ENCODE measurements at places on chromosomes 7 and 10.

DNA sequence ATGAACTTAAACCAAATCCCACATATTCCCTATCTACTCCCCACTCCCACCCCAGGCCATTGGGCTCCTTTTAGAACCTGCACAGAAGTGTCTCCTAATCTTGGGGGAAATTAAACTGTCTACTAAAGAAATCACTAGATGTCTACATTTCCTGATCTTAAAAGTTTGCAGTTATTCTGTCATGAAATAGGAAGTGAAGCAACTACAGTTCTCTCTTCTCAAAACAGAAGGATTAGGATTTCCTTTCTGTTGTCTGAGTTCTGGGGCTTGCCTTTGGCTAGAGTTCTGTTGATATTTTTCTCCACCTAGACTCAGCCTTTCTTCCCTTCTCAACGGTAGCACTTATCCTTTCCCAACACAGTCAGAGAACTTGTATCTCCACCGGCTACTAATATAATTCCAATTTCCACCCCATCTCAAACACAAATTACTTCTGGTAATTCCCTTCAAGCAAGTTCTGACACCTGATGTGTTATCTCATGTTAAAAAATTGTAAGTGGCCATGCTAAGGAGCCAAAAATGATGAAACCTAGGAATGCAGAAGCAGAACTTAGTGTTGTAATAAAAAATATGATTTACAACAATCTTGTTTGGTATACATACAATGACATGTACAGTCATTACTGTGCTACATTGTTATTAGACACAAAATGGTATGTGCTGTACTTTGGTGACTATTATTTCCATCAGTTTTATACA, 12.1 kb downstream of the OR9A4 start:
- no peak for DNase-seq

DNA sequence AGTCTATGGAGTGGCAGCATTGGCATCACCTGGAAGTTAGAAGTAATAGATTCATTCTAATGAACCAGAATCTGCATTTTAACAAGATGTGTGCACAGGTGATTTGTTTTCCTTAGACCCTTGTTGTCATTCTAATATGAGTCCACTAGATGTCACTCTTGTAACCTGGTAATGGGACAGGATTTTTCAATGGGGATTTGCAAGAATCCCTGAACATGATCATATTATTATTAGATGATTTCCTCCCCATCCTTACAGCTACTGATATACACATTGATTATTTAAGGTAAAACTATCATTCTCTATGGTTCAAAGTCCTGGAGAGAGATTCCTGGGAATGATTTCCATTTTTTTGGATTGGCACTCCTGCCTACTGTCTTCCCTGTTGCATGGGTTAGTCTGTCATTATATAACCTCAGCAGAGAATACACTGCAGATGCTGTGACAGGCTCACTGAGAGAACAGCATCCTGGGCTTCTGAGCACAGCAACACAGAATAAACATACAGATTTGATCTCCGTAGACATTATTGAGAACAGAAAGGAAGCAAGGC, 194.9 kb downstream of the SUGCT start:
- peak; percentile 53 for DNase-seq

DNA sequence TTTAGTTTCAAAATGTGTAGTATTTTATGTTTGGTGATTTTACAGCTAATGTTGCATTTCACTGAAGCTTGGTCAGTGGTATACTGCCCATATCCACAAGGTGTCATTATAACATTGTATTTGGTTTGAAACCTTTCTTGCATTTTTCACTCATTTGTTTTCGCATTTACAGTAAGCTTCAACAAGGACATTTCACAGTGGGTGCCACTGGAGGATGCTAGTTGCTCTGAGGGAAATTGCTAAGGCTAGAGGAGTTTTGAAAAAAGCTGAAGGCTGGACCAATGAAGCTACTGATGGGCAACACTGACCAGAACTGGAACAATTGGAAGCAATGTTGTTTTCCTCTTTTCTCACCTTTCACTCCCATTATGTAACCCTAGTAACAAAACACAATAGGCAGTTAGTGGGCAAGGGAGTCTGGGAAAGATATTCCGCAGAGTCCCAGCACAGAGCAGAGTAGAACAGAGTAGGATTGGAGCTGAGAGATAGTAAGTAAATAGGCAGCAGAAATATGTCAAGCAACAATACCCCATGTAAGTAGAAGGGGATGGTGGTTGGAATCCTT, 23.6 kb upstream of the SRI start:
- peak; percentile 62 for DNase-seq

DNA sequence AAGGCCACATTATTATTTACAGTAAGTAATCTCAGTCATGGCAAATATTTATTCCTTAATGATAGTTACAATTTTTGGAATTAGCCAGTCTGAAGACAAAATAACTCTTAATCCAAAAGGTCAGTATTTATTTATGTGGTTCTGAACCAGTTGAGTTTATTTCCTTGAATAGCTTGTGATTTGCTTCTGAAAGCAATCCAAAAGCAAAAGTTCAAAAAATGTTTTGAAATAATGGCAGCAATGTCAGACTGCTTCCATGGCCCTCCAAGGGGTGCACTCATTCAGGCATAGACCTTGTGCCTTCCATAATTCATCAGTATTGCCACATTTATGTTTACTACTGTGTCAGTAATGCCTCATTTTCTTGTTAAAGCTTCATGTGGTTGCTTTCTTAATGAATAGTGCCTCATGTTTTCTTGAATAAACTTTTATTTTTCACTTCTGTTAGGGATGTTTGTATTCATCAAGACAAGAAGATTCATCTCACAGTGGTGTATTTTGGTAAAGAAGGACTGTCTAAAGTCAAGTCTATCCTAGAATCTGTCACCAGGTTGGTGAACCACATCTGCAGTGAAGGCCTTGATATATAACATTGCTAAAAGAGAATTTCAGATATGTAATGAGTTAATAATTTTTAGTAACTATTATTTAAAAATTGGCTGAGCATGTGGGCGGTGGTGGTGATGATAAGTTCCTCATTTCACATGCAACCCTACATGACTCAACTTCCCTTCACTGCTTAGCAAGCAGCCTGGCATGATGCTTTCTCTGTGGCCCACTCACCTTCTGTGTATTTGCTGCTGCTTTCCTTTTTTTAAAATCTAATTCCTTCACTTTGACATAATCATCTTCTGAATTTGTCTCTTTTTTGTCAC, 22.0 kb downstream of the CSGALNACT2 start:
- DNase-seq = peak; percentile 19

DNA sequence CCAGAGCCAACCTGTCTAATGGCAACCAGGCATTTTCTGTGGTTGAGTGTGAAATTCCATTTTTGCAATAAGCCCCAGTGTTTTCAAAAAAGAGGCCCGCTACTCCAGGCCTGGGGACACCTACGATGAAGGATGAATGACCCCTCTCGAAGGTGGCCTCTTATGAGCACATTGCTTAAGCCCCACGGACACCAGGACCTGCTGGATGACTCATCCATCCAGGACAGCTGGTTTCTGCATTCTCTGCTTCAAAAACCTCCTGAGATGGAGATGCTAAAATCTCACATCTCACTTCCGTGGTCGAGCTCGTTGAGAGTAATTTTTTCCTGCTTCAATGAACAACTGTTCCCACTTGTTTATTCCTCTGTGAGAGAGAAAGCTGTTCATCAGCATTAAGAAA, 150.2 kb upstream of the FZD8 start:
- no peak for DNase-seq

DNA sequence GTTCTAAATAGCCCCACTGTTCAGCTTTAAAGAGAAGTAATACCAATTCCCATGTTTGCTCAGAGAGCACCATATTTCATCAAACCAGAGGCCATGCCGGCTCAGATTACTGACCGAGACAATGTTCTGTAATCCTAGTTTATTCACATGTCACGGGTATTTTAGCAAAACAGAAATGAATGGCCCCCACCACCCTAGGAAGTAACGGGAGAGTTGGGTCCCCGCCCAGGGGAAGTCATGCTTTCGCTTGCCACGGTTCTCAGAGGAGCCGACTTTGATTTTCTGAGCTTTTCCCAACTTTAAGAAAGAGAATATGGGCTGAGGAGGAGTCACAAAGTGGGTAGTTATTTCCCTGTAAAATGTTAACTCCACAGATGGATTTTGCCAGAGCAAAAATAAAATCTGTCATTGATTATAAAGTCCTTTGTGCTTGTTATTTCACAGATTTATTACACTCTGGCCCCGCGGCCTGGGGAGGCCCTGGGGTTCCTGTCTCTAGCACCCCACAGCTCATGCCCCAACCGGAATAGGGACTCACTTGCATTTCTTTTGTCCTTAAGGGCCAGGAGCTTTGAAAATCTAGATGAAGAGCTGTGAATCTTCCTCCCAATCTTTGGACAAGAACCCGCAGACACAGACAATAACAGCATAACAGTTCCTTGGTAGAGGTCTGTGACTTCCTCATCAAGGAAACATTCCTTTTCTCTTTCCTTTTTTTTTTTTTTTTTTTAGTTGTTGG, 3.7 kb upstream of the GDF10 start:
- no peak for DNase-seq

DNA sequence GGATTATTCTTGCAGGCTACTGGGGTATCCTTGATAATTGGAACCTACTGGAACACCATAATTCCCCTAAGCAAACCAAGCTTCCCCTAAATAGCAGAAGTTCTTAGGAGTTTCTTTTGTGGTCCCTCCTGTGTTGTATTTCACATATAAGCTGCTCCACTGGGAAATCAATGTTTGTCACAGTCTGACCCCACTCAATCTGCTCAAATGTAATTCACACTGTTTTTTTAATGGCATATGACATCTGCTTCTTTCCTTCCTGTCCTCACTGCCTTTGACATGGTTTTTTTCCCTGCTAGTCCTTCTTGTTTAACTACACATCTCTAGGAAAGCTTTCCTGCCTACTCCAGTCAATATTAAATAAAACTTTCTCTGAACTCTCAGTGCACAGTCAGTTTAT, 1.8 kb upstream of the PTPRZ1 start:
- DNase-seq = no peak

- no peak for DNase-seq
These were observed 7.0 kb downstream of the NAT16 start for GRCh38 chr7:101172854-101173751.

- DNase-seq = peak; percentile 37
These were observed 45.6 kb downstream of the PDIA4 start for GRCh38 chr7:148982654-148983199.

- DNase-seq = no peak
These were observed 51.7 kb downstream of the LAMB1 start for GRCh38 chr7:107951172-107951787.

DNA sequence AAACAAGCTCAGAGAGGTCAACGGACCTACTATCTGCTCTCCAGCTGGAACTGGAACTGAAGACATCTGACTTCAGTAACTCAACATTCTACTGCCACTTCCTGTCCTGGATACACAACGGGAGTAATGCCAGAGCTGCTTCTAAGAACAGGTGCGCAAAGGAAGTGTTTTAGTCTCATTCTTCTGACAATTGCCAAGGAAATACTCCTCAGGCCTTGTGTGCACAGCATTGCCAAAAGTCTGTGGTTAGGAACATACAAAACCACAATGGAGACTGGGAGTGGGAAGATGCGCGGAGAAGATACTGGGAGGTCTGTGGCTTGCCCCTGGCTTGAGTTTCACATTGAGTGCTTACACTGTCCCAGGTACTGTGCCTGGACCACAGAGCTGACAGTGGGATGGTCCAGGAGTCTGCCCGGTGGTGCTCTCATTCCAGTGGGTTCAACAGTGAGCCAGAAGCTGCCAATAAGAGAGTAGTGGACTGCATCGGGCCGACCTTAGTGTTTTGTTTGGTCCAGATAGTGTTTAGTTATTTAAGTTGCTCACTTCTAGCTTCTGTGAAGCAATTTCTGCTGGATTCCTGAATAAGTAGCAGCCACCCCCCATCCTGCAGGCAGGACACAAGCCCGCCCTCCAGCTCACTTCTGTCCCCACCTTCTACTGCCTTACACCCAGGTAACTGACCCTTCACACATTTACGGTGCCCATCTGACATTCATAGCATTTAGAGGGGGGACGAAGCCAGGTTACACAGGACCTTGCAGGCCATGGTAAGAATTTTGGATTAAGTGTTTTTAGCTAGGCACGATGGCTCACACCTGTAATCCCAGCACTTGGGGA, 10.3 kb downstream of the TBL2 start:
- peak; percentile 36 for DNase-seq

GRCh38 chr10:36493516-36493880, 631.9 kb upstream of the ANKRD30A start:
- DNase-seq = no peak

GRCh38 chr7:96241855-96242254, 80.0 kb downstream of the SLC25A13 start:
- DNase-seq = peak; percentile 72

DNA sequence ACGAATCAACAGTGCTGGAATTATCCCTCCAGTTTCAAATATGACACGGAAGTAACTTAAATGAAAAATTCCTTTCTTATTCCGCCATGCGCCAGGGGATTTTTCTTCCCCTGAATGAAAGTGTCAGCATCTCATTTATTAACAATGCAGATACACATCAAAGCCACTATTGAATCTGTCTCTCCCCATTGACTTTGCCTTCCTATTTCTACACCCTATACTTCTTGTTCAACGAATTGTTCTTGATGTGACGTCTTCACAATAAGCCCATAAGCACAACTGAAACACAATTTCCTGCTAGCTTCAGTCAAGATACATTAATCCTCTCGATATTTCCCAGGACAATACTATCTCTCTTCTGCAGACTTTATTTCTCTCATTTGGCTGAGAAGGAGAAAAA, 253.5 kb downstream of the ADARB2 start:
- no peak for DNase-seq

GRCh38 chr10:1635340-1635739, 102.0 kb downstream of the ADARB2 start:
- no peak for DNase-seq

- no peak for DNase-seq
These were observed 364.2 kb downstream of the ANKRD30A start for GRCh38 chr10:37489658-37490003.

- DNase-seq = no peak
These were observed 56.7 kb upstream of the GTF2IRD1 start for GRCh38 chr7:74396993-74397392.

GRCh38 chr7:17544401-17544800, 245.9 kb downstream of the AHR start:
- DNase-seq = no peak

- peak; percentile 80 for DNase-seq
These were observed 21.0 kb downstream of the ZCWPW1 start for GRCh38 chr7:100407285-100408180.

GRCh38 chr10:121522831-121523230, 75.4 kb downstream of the FGFR2 start:
- DNase-seq = no peak

- DNase-seq = no peak
These were observed 16.0 kb downstream of the PDGFA start for GRCh38 chr7:503575-504111.

- peak; percentile 66 for DNase-seq
These were observed 22.6 kb upstream of the AKR1C3 start for GRCh38 chr10:5071411-5072198.

DNA sequence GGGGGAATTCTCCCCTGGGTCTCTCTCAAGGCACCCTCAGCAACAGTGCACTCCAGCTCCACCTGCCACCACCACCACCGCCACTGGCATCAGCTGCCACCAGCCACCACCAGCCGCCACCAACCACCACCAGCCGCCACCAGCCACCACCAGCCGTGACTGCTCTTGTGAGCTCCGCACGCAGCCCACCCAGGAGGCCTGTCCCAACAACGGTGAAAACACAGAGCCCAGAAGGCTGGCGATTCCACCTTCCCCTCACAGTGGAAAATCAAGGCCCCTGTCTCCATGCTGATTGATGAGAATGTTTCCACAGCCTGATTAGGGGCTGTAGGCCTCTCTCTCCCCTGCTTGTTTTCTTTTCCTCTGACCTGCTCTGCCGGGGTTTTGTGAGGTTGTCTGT, 41.1 kb downstream of the COBL start:
- DNase-seq = no peak

All from KBM-7 (cell line).